ENCODE measurements at places on chromosomes 13 and 19. TPM values are rescaled to one million over a fixed set of nuclear protein-coding genes. Genes with fewer than 3 reads are reported as not detected.

The ONECUT3 gene
- not detected for total RNA-seq

- no peak for DNase-seq
These were observed 31.2 kb downstream of the SPRYD7 start for GRCh38 chr13:49904729-49905456.

- DNase-seq, result no peak
These were observed 36.0 kb downstream of the BICRA start for GRCh38 chr19:47644743-47645482.

GRCh38 chr19:41416194-41416674, 10.9 kb downstream of the B3GNT8 start:
- no peak for DNase-seq

DNA sequence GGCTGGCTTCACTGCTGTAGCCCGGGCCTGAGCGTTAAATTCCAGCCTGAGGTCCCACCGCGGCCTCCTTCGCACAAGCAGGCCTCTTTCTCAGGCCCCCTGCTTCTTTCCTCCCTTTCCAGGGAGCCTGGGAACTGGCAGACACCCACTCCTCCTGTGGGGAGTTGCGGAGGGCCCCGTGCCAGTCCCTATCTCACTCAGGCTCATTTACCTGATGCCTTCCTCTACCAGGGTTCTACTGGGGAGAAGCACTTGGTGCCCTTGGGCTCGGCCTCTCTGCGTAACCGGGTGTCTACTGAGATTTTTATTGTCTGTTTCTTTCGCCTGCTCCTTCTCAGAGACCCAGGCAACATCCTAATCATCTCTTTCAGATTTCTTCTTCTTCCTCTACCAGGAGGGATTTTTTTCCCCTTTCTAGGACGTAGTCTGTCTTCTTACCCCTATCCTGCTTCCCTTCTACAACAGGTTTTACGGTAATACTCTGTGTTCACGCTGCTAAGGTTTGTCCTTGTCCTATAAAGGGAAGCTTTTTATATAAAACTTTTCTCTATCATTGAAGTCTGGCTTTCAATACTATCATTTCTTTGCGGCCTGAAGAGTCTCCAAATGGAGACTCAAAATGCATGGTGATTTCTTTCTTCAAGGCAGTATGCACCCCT, 135.4 kb upstream of the GPR12 start:
- no peak for DNase-seq
